Activated T-cell treated with anti-CD3 and anti-CD28 coated beads, Interleukin-2, amount 50 U/mL, for 48 hours (primary cell): ENCODE measurements at places on chromosomes 5 and 9.
A peak's percentile ranks its signal among the peaks of the same experiment; 100 is the strongest.

DNA sequence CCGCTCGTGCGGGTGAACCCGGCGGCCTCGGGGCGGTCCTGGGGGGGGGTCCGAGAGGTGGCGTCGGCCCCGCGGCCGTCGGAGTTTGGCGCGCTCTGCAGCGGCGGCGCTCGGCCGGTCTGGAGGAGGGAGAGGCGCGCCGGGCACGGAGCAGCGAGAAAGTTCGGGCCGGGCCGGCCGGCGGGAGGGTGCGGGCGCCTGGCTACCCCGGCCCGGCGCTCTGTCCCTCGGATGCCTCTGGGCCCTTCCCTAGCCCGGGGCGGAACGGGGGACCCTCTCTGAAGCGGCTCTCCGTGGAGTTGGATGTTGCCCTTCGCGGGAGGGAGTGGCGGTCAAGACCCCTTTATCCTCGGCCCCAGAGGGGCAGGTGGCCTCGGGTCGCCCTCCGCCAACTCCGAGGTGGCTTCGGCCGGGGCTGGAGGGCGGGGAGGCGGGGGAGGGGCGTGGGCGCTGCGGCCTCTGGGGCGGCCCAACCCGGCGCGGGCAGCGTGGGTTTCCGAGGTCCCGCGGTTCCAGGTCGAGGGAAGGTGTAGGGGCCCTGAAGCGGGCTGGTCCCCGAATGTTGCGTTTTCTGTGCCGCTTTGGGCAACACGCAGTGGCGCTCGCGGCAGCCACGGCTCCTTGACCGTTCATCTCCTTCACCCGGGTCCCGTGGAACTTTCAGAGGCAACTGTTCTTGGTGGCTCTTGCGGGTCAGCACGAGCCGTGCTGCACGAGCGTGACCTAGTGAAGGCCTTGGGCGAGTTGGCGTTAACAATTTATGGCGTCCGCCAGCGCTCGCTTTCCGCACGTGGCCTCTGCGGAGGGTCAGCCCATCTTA, 290.5 kb downstream of the DOCK8 start:
- DNase-seq, result peak; percentile 26

DNA sequence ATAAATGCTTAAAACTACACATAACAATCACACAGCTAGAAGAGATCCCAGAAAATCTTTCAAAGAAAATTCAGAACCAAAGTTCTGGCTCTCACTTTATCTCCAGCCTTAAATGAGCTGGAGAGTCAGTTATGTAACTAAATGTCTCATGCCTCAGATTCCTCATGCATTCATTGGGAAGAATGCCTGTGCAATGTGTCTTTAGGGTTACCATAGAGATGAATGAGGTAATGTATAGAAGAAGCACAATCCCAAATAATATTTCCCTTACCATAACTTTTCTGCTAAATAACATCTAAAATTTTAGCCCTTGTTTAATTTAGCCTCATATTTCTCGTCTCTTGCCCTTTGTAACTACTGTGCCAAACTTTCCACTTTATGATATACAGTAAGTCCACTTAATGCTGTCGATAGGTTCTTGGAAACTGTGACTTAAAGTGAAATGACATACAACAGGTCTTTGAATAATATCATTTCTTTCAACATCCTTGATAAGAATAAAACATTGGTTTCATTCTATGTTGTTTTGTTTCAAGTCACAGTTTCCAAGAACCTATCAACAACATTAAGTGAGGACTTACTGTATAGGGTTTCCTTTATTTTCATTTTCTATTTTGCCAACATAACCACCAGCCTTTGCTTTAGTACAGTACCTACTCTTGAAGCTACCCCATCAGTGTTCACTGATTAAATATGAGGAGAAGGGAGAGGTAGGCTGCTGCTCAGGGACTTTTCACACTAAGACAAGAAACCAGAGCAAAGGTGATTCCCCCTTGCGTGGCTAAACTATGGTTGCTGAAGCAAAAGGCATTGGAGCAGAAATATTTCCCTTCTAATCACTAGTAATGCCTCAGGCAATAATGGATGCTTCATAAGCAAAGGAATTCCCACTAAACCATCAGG, 295.7 kb upstream of the PTGER4 start:
- no peak for DNase-seq

DNA sequence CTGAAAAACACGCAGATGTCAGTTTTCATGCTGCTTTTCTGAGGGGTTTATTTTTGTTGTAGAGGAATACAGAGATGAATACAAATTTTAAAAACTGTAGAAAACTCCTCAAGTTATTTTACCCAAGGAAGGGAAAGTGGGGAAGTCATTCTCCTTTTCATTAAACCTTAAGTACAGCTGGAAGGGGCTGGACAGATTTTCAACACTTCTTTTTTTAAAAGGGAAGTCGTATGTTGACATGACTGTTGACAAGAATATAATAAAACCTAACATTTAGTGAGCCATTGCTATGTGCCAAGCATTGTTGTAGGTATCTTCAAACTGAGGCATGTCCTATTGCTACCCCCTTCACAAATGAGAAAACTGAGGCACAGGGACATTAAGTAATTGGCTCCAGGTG, 235.7 kb upstream of the ELL2 start:
- DNase-seq, result no peak

DNA sequence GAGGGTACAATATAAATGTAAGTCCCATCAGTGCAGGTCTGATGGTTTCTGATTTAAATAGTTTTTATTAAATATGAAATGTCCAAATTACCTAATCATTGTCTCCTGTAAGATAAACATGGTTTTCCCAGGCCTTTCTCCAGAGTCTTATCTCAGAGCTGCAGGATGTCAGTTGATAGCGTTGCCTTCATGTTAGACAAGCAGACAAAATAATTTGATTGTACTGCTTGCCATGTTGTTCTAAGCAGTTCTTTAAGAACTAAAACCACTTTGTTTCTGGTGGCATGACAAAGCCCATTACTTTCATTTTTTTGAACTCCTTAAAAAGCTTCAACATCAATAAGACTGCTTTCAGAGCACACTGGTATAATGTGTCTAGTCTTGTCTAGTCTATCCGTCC, 1073.5 kb downstream of the MAT2B start:
- DNase-seq, result no peak
